ENCODE measurements at places on chromosomes 16 and 17. TPM values are rescaled to one million over a fixed set of nuclear protein-coding genes. Genes with fewer than 3 reads are reported as not detected.

HASPIN gene
- 0.41 TPM for polyA plus RNA-seq

TBX2 gene
- polyA plus RNA-seq: 5.6 TPM

NUDT7 gene
- 6.6 TPM for polyA plus RNA-seq

LMF1 gene
- polyA plus RNA-seq: 17.2 TPM

DNAI2 gene
- not detected for polyA plus RNA-seq

RRAD gene
- polyA plus RNA-seq: 93.6 TPM

TBC1D3G gene
- polyA plus RNA-seq: not detected

PAFAH1B1 gene
- polyA plus RNA-seq: 36.6 TPM

FBXW10 gene
- 0.16 TPM for polyA plus RNA-seq

ABCC12 gene
- polyA plus RNA-seq: not detected

EFTUD2 gene
- polyA plus RNA-seq: 38.4 TPM

OTOP3 gene
- 11.2 TPM for polyA plus RNA-seq

KRTAP4-5 gene
- polyA plus RNA-seq: not detected

Data from esophagus (tissue), 2 donors.